Fibroblast of upper back skin (primary cell): ENCODE measurements at places on chromosomes 12 and 14.

DNA sequence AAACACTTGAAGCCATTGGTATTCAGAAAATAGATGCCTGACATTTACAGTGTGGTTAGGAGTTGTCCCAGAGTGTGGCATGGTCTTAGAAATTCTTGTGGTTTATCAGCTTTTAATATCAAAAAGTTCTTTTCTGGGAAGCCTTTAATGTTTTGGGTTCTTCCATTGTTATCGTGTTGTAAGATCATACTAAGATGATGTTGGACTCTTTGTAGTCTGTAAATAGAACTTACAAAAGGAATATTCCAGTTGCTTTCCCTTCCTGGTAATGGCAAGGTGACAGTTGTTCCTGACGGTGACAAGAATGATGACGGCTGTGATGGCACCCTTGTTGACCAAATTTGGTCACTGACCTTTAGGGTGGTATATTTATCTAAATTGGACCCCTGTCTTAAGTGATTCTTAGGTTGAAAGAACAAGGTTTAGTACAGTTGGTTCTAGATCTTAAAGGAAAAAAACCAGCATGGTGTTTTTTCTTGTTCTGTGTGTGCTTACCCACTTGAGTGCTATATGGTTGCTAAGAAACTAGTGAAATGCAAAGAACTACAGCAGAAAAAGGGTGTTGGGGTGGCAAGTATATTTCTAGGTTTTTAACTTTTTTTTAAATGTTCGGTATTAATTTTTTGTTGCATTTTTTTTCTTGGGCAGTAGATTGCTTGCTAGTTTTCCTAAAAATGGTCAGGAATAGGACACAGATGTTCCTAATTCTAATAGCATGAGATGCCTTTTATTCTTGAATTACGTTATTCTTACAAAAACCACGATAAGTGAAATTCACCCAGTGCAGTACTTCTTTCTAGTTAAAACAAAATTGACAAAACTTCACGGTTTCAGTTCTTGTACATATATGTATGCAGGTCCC lies 2.1 kb downstream of the ATP2A2 start:
- peak; percentile 34 for DNase-seq

DNA sequence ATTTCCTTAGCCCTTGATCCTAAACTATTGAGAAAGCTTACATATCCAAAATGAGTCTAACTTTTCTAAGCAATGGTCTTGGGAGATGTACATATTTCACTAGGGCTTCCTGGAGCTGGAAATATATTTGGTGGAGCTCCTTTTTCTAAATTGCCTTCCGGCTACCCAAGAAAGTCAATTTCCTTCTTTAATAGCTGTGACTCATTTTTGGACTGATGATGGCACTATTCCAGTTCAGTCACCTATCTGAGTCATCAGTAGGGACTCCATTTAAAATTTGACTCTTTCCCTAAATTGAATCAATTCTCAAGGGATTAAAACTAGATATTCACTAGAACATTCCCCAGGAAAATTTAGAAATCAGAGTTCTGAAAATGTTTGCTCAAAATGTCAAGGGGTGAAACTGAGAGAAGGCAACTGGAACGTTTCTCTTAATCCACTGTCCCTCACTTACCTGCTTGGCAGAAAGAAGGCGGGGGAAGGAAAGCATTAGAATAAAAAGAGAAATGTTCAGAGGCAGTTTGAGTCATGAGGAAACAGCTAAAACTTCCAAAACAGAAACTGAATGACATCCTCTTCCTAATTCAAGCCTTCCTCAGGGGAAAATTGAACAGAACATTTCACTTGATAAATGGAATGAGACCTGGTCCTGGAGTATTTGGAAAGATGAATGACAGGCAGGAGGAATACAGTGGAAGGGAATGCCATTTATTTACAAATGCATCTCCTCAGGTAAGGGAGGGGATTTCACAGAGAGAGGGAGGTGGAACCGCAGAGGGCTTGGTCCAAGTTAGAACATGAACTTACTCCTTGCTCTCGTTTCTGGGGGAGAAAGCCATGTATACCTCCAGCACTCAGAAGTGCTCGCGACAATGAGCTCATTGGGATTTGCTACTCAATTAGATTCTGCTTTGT lies 91.2 kb downstream of the RGS6 start:
- peak; percentile 2 for DNase-seq

DNA sequence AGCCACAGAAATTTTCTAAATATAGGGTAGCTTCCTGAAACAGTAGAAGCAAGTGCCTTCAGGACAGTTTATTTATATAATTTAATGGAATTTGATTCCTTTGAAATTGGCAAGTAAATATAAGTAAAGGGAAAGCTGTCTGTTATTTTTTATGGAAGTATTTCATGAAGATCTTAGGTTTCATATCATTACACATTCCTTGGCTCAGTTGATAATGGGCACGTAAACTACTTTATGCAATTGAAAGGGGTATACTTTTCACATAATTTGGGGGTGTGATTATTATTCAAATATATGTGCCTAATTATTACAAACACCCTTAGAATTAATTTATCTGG lies 71.1 kb upstream of the RAP1B start:
- DNase-seq = no peak

DNA sequence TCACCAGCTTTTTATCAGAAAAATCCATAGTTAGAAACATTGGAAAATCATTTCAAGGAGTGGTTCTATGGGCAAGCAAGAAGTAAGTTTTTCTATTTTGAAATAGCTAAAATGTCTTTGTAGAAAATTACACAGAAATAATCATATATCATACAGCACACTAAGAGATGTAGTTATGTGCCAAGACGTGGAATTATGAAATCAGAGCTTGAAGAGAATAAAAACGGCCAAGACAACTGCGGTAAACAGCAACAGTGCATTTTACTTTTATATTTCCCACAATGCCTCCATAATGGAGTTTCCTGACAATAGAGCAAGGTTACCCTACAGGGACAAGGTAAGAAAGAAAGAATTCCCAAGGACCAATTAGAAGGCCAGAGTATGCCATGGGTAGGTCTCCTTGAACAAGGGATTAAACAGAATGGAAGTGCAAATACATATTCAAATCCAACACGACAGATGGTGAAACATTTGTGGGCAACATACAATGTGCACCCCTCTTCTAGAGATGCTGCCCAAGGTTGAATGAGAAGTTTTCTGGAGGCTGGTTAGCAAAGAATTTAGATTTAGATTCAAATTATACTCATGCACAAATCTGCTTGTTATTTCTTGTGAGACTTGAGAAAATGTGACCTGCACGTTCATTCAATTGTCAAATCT lies 76.1 kb upstream of the BTG1 start:
- no peak for DNase-seq

DNA sequence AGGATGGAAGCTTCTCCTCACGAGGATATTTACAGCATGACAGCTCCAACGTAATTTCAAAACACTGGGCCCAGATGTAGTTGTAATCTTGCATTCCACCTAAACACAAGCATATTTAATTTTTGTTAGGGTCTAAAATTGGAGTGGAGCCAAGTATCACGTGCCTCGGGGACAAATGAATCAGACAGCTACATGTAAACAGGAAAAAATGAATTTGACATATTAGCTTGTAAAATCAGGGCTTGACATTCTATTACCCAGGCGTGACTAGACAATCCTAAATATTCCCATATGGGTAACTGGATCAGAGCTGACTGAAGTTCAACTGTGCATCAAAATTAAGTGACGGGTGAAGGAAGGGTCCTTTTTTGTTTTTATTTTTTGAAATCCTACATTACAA lies 59.0 kb downstream of the MDM2 start:
- no peak for DNase-seq

DNA sequence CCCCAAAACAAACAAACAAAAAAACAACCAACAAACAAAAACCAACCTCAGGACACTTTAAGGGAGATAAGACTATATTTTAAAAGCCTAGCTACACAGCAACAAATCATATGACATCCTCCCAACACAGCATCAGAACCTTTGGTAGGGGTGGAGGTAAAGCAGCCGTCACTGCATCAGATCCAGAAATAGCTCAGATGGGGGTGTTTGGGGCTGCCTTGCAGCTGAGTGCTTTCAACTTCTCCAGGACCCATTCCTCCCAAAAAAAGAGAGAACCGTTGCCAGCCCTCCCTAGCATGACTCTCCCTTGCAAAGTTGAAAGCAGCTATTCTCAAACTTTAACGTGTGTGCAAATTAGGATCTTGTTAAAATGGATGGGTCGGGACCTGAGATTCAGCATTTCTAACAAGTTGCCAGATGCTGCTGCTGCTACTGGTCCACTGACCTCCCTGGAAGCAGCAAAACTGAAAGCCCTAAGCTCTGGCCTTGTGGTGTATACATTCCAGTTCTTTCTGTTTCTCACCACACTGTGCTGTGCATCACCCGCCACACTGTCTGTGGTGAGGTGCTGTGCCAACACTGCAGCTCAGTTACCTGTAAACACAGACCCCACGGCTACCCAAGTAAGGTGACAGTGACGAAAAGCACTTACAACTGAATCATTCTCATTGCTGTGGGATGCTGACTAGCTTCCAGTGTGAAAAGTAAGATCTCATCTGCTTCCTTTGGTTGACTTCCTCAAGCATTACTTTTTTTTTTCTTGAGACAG lies 54.0 kb downstream of the SLC38A1 start:
- no peak for DNase-seq

DNA sequence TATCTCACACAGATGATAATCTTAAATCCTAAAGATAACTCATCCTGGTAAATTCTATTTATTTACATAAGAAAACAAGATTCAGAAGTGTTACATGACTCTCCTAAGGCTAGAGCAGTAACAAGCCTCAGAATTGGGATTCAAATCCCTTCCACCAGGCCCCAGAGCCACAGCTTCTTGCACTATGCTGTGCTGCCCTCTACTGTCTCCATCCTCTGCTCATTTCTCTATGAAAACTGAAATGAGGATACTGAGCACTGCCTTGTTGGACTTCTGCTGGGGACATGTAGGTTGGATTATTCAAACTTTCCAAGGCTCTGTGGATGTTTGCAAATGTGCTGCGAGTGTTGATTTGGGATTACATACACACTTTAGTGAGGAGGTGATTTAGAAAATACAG lies 23.5 kb upstream of the C12orf50 start:
- peak; percentile 38 for DNase-seq

DNA sequence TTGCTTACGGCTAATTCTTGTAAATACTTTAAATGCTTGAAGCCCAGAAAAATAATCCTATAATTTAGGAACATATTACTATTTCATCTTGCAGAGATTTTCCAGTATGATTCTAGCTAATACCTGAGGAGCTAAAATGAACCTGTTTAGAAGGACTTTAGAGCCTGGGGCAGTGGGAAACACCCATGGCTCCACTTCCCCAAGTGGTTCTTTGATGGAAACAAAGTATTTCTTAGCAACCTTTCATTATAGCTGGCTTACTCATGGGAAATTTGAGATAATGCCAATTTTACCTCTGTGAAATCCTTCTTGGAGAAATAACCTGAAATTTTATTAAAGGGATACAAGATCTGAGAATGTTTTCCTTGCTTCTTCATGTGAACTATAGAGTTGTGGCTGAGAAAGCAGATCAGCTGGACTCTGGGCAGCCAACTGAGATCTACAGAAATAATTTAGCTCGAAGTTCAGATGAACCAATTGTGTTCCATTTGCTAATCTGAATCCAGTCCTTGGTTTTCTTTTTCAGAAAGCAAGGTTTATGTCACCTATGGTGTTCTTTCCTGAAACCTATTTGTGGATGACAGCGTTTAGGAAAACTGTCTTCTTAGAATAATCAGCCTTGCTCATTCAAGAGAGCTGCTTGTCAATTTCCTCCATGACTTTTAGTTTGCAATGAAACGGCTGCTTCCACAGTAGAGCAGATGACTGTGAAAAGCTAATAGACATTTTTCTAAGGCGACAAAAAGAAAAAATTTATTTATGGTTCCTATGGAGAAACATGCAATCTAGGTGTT lies 141.8 kb upstream of the CPM start:
- no peak for DNase-seq

DNA sequence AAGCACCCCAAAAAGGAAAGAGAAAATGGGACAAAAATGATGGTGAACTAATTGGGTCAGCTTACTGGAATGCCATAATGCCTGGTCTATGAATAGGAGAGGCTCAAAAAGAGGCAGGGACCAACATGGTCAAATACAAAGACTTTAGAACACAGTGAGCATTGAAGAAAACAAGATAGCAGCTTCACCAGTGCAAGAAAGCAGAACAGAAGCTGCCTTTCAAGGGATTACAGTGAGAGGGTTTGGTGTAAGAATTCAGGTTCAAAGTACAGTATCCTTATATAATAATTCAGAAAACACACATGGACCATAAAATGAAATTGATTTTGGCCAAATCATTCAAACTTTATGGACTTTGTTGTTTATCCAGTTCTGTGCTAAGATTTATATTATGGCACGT lies 162.1 kb downstream of the NAV3 start:
- DNase-seq = no peak

GRCh38 chr14:104858811-104859426 lies 6.1 kb upstream of the CEP170B start:
- no peak for DNase-seq

GRCh38 chr12:131833896-131834641 lies 5.9 kb downstream of the MMP17 start:
- DNase-seq = peak; percentile 33

GRCh38 chr14:51663783-51664326 lies 12.1 kb downstream of the FRMD6 start:
- no peak for DNase-seq

- no peak for DNase-seq
Measured at GRCh38 chr14:106493962-106494823, 967.8 kb downstream of the TMEM121 start.

DNA sequence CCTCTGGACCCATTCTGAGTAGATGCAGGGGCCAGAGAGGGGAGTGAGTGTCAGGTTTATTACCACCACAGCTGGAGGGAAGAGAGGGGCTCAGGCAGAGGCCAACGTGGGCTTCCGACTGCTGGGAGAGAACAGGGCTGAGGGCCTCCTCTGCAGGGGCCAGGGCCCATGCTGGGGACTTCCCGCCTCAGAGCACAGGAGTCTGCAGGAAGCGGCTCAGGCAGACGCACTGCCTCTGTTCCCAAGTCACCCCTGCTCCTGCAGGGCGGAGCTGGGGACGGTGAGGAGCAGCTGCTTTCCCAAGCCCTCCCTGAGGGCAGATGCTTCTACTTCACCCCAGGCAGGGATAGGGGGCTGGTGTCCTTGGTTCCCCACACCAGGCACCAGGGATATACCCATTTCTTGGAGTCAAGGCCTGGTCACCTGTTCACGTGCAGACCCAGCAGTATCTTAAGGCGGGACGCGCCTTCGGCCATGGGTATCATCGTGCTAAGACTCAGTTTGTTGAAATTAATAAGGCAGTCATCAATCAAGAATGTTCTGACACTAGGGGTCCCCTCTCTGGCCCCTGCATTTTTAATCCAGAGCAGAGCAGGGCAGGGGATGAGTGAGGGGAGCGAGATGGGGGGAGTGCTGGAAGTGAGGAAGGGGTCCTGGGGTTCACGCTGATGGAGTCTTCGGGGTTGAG lies 100.0 kb downstream of the PIWIL1 start:
- no peak for DNase-seq

GRCh38 chr12:52046859-52047258 lies 4.4 kb upstream of the NR4A1 start:
- DNase-seq = no peak

GRCh38 chr12:76587428-76588178 lies 28.0 kb upstream of the OSBPL8 start:
- DNase-seq = no peak

DNA sequence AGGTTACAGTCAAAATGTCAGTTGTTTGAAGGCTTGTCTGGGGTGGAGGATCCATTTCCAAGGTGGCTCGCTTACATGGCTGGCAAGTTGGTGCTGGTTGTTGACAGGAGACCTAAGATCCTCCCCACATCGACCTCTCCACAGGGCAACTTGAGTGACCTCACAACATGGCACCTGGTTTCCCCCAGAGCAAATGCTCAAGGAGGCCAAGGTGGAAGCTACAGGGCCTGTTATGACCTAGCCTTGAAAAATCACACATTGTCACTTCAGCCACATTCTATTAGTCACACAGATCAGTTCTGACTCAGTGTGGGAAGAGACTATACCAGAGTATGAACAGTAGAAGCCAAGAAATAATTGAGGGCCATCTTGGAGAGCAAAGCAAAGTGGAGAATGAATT lies 11.3 kb upstream of the GNG2 start:
- no peak for DNase-seq
